Sciatic nerve (tissue), 2 donors: ENCODE measurements at places on chromosomes 1 and 21.

- DNase-seq: no peak
Observed at GRCh38 chr1:80359666-80360065, 1353.1 kb upstream of the ADGRL4 start.

GRCh38 chr1:200224315-200224714, 185.5 kb downstream of the ZNF281 start:
- DNase-seq: no peak

GRCh38 chr1:237016626-237017025, 12.4 kb upstream of the MT1HL1 start:
- no peak for DNase-seq

DNA sequence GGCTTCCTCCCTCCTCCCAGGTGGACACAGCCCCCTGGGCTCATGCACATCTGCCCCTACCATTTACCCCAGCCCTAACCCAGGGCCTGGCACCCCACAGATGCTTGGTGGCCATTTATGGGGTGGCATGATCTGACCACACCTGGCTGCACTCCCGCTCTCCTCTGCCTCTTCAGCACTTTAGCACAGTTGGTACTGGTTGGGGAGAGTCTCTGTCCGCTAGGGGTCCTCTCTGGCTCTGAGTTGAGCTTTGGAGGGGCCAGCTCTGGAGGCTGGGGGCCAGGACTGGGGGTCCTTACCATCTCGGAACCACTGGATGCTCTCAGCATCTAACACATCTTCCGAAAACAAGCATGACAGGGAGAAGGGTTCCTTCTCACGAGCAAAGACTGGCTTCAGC, 17.4 kb downstream of the MYOM3 start:
- DNase-seq: no peak

- DNase-seq: no peak
Observed at GRCh38 chr1:117013309-117013858, 11.8 kb downstream of the CD101 start.

GRCh38 chr1:9233241-9233941, 1.2 kb upstream of the H6PD start:
- DNase-seq: peak; percentile 86

- DNase-seq: peak; percentile 84
Observed at GRCh38 chr1:153790313-153790965, 15.2 kb downstream of the SLC27A3 start.

DNA sequence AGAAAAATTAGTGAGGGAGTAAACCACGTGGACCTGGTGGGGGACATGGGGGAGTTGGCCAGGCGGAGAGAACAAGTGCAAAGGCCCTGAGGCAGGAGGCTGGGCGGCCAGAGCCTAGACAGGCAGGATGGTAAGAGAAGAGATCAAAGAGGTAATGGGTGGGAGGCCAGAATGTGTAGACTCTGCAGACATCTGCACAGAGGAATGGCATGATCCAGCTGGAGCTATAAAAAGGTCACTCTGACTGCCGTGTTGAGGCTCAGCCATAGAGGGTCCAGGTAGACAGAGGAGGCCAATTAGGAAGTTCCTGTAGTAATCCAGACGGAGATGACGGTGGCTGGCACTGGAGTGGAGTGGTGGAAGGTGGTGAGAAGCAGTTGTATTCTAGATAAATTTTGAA, 3.6 kb downstream of the H6PD start:
- DNase-seq: no peak

DNA sequence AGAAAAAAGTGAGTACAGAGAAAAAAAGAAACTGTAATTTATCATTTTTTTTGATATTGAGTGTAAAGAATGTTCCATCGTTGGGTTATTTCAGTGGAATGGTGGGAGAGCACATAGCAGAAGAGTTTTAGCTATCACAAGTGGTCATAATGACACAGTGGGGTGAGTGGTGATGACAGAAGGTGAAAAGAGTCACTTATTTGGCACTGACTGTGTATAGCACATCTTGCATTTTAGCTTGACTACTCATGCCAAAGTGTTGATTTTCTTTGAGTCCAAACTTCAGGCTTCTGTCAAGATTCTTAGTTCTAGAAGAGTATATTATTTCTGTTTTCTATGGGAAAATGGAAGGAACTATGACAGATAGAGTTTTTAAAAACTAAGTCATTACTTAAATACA, 261.2 kb downstream of the GRIK1 start:
- DNase-seq: no peak

DNA sequence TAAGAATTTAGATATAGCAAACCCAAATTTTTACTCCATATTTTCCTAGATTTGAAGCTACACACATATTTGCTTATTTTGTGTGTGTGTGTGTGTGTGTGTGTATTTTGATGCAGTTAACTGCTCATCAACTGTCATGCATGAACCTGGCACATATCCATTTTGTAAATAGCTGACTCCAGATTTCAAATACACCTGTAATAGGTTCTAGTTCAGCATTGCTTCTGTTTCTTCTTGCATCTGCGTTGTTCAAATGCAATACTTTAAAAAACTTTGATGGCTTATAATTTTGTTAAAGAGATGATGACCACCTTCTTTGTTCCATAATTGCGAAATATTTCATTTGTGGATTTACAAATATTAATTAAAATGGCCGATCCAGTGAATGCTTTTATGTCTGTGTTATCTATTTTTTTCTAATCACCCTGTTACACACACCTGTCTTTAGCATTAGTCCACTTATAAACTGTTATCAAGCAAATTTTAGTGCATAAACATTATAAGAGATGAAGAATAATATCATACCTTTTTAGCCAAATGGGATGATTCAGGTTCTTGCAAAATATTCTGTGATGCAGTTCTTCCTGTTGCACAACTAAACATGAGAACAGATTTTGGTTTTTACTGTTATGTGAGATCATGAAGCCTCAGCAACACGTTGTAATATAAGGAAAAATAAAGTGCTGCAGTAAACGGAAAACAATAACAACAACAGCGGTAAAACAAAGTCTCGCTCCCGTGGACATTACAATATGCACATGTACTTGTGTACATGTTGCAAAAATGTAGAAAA, 12.7 kb upstream of the S100A11 start:
- no peak for DNase-seq

- no peak for DNase-seq
Observed at GRCh38 chr1:66346873-66347272, 187.1 kb upstream of the SGIP1 start.

DNA sequence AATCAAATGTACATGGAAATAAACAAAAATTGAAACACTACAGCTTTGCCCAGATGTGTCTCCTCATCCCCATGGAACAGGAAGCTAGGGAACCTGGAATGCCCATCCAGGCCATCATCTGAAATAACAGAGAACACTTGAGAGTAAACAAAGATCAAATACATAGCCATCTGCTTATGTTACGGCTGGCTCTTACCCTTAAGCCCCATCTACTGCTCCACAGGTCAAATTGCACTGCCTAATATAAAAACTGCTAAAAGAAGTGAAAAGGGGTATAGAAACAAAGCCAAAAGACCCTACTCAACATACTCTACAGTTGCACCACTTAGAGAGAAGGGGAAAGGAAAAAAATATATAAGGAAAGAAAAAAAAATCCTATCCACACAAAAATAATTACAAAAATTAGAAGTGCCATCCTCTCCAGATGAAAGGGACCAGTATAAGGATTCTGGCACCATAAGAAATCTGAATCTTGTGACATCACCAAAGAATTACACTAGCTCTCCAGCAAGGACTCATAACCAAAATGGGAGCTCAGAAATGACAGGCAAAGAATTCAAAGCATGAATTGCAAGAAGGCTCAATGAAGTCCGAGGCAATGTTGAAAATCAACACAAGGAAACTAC, 26.9 kb downstream of the OR6Y1 start:
- no peak for DNase-seq

GRCh38 chr1:94092210-94092613, 28.7 kb downstream of the ABCA4 start:
- no peak for DNase-seq

GRCh38 chr1:186843226-186843625, 14.5 kb downstream of the PLA2G4A start:
- no peak for DNase-seq

DNA sequence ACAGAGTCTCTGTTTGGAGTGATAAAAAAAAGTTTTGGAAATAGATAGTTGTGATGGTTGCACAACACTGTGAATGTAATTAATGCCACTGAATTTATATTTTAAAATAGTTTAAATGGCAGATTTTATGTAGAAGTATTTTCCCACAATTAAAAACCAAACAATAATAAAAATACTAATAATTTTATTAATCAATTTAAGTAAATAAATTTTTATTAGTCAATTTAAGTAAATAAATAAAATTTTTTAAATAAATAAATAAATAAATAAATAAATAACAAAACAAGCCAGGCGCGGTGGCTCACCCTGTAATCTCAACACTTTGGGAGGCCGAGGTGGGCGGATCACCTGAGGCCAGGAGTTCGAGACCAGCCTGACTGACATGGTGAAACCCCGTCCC, 4.9 kb upstream of the KDF1 start:
- DNase-seq: no peak

DNA sequence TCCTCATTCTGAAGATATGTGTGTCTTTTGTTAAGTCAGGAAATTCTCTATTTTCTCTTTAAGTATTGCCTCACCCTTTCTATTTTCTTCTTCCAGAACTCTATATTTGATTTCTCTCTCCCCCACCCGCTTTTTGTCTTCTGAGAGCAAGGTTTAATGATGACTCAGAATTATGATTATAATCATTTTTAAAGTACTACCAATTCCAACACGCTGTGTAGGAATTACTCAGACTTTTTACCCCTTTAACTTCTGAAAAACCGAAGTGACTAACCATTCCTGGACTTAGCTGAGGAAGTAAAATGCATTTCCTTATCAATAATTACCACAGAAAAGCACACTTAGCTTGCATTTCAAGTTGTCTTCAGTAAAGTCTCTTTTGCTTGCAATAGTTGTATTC, 20.8 kb upstream of the SCYL3 start:
- DNase-seq: no peak

DNA sequence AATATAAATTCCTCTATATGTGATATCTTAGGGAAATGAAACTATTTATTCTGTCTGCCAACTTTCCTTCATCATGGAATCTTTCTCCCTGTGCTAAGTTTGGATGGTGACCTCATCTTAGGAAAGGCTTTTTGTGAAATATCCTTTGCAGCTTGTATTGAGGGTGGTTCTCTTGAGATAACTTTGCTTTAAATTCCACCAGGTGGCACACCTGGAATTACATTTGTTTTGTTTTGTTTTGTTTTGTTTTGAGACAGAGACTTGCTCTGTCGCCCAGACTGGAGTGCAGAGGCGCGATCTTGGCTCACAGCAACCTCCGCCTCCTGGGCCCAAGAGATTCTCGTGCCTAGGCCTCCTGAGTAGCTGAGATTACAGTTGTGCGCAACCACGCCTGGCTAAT, 7.6 kb upstream of the CD1A start:
- no peak for DNase-seq

- no peak for DNase-seq
Observed at GRCh38 chr1:25437672-25438071, 7.0 kb downstream of the MACO1 start.

DNA sequence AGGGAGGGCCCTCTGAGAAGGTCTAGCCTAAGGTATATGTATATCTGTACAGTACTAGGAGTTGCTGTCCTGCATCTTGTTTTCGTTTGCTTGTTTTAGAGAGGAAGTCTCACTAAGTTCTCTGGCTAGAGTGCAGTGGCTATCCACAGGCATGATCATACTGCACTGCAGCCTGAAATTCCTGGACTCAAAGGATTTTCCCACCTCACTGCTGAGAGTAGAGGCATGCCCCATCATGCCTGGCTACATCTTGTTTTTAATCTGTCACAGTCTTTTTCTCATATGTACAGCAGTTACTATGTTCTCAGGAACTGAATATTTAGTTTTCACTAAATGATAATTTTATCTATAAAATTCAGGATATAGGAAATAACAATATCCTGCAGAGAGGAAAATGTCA, 15.3 kb upstream of the PYHIN1 start:
- DNase-seq: no peak

DNA sequence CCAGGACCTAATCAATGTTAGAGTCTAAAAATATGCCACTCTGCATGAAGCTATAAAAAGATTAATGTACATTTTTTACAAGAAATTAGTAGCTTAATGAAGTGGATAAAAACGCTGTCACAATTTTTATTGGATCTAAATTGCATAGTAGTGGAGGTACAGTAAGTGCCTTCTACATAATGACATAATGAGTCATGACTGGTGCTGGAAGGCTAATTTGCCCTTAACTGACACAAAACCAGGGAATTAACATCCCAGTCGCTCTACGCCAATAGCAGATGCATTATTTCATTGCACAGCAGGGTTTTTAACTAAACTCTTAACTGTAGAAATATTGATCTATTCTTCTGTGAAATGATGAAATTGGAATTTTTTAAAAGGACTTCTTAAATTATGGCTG, 33.3 kb downstream of the RRAGC start:
- no peak for DNase-seq

DNA sequence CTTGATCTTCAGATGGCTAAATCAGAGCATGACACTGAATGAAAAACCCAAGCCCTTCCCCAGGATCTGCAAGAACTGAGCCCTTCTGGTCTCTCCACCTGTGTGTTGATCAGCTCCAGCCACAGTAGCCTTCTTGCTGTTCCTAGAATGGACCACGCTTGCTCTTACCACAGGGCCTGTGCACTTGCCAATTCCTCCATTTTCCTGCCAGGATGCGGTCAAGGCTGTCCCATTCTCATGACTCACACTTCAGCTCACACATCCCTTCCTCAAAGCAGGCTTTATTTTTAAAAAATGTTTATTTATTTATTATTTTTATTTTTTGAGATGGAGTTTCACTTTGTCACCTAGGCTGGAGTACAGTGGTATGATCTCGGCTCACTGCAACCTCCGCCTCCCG, 43.6 kb upstream of the GRHL3 start:
- no peak for DNase-seq

DNA sequence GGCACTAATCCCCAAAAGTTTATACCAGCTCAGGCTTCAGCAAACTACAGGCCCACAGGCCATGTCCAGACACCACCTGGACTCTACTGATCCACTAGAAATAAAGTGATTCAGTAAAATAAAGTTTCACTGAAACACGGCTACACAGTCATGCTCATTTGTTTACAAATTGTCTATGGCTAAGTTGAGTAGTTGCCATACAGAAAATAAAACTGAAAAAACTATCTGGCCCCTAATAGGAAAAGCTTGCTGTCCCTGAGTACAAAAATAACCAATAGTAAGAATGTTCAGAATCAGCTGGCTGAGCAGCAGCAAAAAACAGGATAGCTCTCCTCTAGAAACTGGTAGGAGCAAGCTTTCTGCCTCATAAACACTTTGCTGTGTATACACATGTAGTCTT, 221.5 kb downstream of the RERE start:
- no peak for DNase-seq

DNA sequence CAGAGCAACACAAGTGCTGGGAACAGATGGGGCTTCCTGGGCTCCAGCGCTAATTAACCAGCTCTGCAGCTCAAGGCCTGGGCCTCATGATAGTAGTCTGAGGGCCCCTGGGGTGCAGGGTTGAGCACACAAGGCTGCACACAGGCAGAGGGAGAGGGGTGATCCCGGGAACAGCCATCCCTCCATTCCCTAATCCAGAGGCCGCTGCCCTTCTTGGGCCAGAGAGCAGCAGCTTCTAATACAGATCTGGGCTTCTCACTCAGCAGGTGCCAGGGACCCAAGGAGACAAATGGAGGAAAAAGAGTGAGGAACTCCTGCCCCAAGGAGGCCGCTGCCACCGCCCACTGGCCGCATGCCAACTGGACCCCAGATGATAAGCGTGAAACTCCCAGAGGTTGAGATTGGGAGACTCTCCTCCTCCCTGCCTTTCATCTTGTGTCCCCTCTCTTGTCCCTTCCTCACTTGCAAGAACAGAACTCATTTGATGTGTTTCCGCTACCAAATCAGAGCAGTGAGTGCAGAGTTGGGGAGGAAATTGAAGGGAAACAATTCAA, 58.0 kb upstream of the IFNAR2 start:
- DNase-seq: no peak
